ENCODE measurements at places on chromosomes 6 and 20.

DNA sequence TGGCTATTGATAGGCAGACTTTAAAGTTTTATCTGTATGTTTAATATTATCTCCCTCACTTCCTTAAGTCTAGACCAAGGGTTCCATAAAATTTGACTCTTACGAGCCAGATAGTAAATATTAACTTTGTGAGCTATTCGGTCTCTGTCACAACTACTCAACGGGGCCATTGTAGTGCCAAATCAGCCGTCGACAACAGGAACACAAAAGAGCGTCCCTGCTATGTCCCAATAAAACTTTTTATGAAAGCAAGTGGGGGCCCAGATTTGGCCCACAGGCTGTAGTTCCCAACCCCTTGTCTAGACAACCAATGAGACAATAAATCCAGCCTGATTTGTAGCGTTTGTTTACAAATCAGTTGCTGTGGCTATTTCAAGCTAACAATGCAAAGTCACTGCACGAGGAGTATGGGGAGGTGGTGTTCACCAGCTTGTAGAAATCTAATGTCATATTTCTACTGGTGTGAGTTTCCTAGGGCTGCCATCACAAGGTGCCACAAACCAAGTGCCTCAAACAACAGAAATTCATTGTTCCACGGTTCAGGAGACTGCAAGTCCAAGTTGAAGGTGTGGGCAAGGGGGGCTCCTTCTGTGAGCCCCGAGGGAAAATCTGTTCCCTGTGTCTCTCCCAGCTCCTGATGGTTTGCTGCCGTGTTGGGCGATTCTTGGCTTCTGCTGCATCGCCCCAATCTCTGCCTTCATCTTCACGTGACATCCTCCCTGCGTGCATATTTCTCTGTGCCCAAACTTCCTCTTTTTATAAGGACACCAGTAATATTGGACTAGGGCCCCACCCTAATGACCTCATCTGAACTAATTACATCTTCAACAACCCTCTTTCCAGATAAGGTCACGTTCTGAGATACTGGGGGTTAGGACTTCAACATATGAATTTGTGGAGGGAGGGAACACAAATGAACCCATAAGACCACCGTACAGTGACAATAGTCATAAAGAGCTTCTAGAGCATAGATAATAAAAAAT, 356.0 kb upstream of the JARID2 start:
- no peak for DNase-seq

DNA sequence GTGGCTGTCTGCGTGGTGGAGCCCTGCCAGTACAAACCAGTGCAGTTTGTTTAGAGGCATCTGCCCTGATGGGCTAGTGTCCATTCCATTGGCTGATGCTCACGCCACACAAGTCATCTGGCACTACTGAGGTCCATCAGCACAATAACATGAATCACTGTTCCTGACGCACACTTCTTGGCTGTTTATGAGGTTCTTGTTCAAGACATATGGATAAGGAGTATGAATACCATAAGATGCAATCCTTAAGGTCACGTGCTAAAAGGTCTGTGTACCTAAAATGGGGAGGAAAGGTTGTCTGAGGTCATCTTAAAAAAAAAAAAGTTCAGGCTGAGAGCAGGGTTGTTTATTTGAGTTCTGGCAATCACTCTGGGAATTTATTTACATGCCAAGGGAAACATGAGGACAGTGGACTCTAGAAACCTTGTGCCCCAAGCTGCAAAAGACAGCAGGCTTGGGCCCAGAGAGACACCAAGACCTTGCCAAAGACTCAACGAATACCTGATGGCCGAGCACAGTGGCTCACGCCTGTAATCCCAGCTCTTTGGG, 54.1 kb upstream of the SHLD1 start:
- DNase-seq = no peak

- DNase-seq = no peak
These were observed 23.9 kb upstream of the AHI1 start for GRCh38 chr6:135521431-135521830.

DNA sequence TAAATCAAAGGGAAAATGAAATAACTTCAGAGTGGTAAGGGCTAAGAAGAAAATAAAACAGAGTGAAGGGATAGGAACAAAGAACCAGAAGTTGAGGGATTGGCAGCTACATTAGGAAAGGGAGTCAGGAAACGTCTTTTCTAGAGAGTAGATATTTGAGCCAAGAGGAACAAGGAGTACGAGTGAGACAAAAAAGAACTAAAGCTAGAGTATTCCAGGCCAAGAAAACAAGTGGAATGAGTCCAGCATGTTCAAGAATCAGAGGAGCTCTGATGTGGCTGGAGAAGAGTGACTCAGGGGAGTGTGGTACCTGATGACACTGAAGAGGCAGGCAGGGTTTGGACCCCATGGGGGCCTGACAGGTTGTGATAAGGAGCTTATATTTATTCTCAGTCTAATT, 66.3 kb downstream of the CEP162 start:
- DNase-seq = no peak

GRCh38 chr6:12967686-12968085, 251.1 kb downstream of the PHACTR1 start:
- no peak for DNase-seq

DNA sequence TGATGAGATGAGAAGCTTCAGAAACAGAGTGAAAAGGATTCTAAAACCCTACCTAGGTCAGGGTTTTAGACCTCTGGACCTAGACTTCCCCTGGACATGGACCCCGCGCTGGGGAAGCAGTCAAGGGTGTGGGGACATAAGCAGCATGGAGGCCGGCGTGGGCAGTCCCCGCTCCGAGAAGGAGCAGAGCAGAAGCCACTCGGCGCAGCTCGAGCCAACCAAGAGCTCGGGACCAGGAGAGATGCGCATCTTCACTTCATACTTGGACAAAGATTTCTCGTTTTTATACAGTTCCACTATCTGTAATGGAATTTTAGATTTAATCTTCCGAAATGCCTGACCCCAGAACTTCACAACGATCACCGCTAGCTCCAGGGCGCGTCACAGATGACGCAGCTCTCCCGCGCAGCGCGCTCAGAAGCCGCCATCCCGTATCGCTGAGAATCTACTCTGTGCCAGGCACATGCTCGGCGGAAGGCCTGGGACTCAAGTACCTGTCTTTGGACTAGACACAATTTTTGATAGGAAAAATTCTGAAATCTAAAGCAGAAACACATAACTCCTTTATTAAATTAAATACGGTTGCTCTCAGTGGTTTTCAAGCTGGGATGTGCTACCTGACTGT, 60.3 kb downstream of the WDR27 start:
- DNase-seq = no peak

GRCh38 chr6:157753291-157753690, 69.8 kb upstream of the SNX9 start:
- no peak for DNase-seq

DNA sequence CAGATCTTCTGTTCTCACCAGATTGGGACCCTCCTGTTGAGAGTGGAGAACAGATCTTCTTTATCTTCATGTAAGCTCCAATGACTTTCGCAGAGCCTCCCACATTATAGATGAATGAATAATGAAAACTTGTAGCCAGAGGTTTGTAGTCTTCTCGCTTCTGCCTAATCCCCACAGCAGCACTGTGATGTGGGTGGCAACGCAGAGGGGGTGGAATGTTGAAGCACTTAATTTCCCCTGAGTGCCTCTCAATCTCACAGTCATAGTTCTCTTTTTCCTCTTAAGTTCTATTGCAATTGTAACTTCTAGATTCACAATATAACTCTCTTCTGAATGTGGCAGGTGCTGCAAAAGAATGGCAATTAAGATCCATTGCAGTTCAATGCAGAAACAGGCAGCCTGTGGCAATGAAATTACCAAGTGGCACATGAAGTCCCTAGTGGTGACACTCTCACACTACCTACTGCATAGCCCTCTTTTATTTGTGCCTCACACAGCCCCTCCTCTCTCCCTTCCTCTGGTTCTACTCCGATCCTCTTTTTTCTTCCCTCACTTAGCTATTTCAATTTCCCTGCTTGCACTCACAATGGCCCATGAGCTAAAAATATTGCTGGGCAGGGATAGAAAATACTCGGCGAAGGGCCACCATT, 281.9 kb downstream of the UBE3D start:
- DNase-seq = no peak

DNA sequence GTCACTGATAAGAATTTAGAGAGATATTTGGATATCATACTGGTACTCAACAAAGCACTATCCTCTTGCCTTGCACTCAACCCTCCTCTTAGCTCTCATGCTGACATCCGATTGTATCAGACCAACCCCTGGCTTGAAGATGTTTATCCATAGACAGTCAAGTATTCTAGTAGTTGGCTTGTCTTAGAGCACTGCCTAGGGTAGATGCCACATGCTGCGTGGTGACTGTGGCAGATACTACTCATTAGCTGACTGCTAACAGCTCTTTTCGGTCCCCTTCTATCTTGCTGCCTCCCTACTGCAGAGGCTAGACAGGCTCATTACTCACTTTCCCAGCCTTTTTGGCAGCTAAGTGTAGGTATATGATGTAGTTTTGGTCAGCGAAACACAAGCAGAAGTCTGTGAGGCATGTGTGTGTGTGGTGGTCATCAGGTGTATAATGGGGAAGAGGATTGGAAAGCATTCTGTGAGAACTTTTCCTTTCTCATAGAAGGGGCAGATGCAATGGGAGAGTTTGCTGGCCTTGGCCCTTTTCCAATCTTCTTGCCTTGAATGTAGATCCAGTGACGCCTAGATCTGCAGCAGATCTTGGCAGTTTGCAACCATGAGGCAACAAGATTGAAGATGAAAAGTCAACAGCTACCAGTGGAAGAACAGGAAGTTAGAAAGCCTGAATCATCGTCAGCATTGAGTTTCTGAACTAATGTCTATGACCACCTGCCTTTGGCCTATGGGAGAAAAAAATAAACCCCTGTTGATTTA, 4.4 kb upstream of the IFNGR1 start:
- DNase-seq = no peak

DNA sequence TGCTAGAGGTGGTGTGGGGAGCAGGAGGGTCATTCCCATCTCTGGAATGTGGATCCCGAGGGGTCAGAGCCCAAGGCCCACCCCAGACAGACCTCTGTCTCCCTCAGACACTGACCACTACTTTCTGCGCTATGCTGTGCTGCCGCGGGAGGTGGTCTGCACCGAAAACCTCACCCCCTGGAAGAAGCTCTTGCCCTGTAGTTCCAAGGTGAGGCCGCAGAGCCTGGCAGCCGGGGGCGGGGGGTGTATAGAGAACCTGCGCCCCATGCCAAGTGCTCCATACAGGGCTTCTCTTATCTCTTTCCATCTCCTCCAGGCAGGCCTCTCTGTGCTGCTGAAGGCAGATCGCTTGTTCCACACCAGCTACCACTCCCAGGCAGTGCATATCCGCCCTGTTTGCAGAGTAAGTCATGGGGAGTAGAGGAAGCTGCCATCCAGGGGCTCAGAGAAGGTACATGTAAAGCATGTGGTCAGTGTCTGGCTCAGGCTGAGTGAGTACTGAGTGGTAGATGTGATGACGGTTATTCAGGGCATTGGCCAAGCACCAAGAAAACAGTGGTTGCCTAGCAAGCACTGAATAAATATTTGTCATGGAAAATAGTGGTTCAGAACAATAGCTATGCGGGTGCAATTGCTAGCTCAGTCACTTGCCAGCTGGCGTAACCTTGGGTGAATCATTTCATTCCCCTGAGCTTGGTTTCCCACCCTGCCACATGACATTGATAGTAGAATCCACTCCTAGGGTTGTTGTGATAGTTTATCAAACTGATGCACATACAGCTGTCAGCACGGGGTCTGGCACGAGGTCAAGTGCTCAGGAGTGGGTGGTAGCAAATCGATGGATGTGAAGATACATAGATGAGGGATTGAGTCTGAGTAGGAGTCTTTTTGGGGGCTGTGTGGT, 3.5 kb downstream of the PIGT start:
- no peak for DNase-seq

GRCh38 chr6:90087106-90087833, 193.0 kb downstream of the GJA10 start:
- no peak for DNase-seq

DNA sequence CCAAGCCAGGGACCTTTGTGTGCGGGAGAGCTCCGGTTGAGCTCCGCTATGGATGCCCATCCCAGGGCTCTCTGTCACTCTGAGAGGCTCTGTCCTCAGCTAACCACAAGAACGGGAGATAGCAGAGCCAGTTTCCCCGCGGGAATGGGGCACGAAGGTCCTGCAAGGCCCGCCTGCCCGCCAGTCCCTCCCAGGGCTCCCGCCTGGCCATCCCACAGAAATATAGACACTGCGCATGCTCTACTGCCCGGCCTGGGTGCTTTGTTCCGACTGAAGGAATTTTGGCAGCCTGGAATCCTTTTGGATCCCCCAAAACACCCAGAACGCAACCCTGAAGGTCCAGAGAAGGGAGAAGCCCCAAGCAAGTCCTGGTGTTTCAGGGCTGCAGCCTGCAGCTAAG, 8.6 kb upstream of the DEFB110 start:
- no peak for DNase-seq

GRCh38 chr6:10458287-10458686, 43.4 kb upstream of the TFAP2A start:
- no peak for DNase-seq

DNA sequence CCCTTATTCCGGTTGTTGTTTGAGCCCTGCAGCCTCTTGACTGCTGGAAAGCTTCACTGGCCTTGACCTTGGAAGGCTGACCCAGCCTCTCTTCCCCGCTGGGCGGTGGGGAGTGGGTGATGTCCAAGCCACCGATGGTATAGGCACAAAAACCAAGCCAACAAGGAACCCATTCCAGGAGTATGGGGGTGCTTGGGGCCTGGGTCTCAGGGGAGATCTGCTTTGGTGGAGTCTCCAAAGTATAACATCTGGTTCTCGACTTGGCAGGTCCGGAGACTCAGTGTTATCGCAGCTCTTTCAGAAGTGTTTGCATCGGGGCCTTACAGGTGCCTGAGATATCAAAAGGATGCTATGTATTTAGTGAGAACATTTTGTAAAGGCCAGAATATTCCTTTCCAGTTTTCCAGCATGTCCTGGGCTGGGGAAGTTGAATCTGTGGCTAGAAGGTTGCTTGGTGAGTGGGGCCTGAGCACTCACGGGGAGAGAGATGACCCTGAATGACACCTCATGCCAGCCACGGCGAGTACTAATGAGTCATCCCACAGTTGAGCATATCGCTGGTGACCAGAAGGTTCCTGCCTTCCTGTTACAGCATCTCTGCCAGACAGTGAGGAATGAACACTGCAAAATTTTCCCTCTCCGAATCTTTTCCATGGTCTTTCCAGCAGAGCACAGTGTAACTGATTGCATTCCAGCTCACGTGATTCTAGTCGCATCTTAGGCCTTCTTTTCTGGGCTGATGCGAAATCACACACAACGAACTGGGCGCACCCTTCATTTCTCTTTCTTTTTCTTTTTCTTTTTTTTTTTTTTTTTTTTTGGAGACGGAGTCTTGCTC, 133.9 kb downstream of the ZDHHC14 start:
- DNase-seq = no peak
